ENCODE measurements at places on chromosomes 11 and 22.

DNA sequence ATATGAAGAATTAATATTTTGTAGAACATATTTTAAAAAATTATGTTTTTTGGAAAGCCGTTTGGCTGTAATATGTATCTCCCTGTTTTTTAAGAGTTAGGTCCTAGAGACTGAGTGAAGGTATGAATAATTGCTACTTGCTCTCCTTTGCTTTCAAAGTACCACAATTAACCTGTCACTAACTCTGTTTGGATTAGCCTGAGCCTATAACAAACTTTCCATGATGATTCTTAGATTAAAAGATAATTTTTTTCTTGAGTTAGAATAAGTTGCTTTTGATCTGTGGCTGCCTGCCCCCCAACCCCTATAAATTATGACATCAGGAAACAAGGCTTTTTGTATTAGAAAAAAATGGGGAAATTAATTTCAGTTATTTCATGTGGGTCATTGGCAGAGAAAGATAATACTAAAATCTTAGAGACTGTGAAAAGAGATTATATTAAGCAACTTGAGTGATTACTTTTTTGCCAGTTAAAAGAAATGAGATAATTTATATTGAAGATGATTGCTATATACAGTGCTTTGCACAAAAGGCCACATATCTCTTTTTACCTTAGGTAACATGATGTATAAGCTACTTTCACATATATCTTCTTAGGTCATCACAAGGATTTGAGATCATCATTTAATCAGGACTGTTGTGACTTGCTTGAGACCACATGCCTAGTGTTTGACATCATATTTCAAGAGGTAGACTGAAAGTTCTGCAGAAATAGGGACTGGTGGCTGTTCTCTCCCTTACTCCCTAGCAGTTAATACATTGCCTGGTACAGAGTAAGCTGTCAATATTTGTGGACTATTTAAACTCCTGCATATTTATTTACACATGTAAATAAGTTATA, 9.6 kb downstream of the MTMR3 start:
- DNase-seq: no peak

GRCh38 chr11:124511745-124512144, 31.7 kb downstream of the OR8B12 start:
- no peak for DNase-seq

- no peak for DNase-seq
These were observed 54.7 kb downstream of the SGSM3 start for GRCh38 chr22:40425082-40425481.

DNA sequence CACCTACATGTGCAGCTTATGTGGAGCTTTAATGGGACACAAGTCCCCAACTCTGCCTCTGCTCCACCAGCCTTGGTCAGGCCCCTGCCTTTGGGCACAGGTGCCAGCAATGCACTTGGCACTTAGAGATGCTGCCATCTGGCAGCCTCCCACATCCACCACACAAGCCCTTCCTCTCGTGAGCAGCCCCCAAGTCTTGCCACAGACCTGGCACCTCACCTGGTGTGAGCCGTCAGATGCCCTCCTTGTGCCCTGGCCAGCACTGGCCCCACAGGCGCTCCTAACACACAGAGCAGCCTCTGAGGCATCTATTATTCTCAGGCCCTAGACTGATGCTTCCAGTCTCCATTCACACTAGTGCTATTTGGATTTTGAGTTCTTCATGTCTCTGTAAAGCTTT, 24.5 kb upstream of the SERPIND1 start:
- DNase-seq: no peak

DNA sequence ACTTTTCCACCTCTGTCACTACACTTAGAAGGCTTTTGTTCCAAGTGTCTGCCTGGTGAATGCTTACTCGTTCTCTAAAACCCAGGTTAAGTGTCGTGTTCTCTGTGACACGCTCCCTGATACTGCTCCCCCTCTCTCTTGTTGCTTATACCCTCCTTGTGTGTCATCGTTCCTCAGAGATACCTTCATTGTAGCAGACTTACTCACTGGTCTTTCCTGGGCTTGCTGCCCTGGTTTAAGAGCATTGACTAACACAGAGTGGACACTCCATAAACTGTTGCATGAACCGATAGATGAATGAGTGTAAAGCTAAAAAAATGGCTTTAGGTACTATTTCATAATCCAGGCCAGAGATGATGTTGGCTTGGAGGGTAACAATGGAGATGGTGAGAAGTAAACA, 171.3 kb downstream of the GRIK4 start:
- no peak for DNase-seq

- DNase-seq: no peak
These were observed 226.9 kb downstream of the INSC start for GRCh38 chr11:15341587-15341986.

All from stimulated activated CD8-positive, alpha-beta memory T cell treated with anti-CD3 and anti-CD28 coated beads, Interleukin-7, amount 100 ng/mL, for 1 hour (primary cell).